ENCODE measurements at places on chromosomes 7 and 10.

GRCh38 chr10:69468751-69469089 is 17.5 kb downstream of the TSPAN15 start:
- no peak for DNase-seq

DNA sequence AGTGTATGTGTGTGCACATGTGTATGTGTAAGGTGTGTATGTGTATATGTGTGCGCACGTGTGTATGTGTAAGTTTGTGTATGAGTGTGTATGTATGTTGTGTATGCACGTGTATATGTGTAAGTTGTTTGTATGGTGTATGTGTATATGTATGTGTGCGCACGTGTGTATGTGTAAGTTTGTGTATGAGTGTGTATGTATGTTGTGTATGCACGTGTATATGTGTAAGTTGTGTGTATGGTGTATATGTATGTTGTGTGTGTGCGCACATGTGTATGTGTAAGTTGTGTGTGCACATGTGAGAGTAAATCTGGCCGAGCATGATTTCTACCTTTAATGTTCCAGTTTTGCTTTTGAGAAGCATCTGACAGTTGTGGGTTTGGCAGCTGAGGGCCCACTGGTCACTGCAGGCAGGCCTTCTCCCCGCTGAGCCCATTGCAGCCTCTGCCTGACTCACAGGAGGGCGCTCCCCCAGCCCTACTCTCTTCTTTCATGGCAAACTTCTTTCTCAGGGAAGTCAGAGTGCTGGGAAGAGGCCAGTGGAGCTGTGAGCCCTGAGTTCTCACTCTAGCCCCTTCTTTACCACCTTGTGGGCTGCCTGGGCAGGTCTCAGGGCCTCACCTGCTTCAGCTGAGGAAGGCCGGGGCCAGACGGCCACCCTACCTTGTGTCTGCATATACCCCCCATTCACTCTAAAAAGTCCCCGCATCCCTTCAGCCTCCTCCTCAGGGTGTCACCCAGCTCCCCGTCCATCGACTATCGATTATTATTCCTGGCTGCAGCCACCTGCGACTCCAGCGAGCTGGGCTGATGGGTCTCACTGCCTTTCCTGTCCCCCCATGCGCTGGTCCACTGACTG is 11.2 kb downstream of the WDR86 start:
- no peak for DNase-seq

DNA sequence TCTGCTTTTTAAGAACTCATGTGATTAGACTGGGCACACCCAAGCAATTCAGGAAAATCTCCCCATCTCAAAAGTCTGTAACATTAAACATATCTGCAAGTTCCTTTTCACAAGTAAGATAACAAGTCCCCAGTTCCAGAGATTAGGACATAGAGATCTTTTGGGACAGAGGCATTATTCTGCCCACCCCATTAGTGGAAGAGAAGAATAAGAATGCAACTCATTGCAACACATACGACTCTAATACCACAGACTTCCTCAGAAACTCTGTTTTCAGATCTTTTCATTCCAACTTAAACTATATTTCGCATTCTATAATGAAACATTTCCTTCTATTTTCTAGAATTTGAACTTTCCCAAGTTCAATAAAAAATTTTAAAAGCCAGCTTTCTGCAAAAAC is 137.7 kb downstream of the SEMA3C start:
- DNase-seq = no peak

GRCh38 chr10:43689618-43689954 is 40.9 kb upstream of the ZNF32 start:
- peak; percentile 70 for DNase-seq

- peak; percentile 88 for DNase-seq
These were observed 2.8 kb upstream of the PPP1R3C start for GRCh38 chr10:91635401-91636400.

- DNase-seq = peak; percentile 29
These were observed 172.6 kb downstream of the LRRTM3 start for GRCh38 chr10:67098461-67098860.

DNA sequence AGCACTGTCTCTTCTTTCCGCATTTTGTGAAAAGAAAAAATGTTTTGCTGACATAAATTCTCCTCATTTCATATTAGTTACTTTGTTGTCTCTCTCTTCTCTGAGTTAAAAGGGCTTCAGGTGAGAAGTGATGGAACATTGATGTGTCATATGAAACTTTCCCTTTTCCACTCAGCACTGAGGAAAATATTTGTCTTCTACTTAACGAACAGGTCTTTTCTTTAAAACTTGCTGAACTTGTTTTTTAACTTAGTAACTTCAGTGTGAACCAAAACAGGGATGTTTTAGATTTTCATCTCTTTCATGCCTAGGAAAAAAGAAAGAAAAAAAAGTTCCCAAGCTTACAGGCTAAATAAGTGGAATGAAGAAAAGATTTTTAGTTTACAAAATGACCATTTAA is 19.0 kb upstream of the TSPAN12 start:
- no peak for DNase-seq

- peak; percentile 39 for DNase-seq
These were observed 84.0 kb upstream of the MYO3A start for GRCh38 chr10:25849988-25850387.

DNA sequence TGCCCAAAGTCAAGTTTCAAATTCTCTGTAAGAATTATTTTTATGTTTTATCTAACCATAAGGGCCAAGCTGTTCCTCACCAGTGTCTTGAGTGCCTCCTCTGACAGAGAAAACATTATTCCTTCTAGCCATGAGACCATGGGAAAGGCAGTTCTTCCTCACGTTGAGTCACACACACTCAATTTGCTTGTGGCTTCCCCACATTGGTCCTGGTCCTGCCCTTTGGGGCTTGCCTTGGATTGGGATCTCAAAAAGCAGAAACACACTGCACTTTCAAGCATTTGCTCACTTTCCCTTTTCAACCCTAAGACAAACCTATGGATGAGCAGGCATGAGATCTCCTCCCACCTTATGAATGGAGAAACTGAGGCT is 248.3 kb upstream of the IGFBP3 start:
- no peak for DNase-seq

DNA sequence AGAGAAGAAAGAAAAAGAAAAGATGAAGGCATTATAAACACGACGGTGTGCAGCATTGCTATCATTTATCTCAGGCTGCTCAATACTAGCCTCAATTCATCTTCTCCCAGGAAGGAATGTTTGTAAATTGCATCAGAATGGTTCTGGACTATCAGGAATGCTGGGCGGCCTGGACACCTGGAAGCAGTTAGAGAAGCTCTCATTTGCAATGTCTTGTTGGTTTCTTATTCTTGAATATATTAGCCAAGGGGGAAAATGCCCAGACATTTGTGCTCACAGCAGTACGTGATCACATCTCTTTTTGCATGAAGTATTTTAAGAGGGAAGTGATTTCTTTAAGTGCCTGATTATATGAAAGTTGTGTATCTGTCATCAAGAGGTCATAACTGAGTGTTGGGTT is 85.6 kb upstream of the IMMP2L start:
- no peak for DNase-seq

DNA sequence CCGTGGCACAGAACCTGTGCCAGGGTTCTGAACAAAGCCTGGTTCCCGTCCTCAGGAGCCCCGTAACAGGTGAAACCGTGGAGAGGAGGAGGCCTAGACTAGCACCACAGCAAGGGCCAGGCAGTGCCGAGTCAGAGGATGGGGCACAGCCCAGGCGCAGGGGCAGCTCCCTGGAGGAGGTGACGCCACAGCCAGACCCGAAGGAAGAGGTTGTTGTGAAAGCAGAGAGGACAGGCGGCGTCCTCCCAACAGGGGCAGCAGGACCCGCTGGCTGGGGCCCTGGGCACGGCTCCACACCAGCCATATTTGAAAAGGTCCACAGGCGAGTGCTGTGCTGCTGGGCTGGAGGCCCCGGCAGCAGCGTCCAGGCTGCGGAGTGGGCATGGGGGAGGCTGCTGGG is 25.7 kb downstream of the DAGLB start:
- no peak for DNase-seq

GRCh38 chr7:151123822-151124464 is 37.7 kb downstream of the AGAP3 start:
- DNase-seq = peak; percentile 79

DNA sequence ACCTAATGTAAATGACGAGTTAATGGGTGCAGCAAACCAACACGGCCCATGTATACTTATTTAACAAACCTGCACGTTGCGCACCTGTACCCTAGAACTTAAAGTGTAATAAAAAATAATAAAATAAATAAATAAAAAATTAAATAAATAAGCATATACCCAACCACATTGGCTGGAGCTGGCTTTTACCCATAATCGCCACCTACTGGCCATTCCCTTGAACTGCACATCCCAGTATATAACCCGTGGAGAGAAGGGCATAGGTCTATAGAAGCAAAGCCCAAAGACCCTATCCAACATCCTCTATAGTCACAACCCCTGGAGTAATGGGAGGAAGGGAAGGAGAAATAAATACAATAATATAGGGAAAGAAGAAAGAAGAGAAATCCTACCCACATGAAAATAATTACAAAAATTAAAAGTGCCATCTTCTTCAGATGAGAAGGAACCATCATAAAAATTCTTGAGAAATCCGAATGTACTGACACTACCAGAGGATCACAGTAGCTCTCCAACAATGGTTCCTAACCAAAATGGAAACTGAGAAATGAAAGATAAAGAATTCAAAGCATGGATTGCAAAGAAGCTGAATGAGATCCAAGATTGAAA is 65.6 kb downstream of the TWIST1 start:
- peak; percentile 54 for DNase-seq

- peak; percentile 38 for DNase-seq
These were observed 12.0 kb downstream of the JAZF1 start for GRCh38 chr7:28168393-28169158.

GRCh38 chr10:12538491-12538995 is 189.2 kb downstream of the CAMK1D start:
- DNase-seq = no peak

- no peak for DNase-seq
These were observed 84.1 kb downstream of the EZH2 start for GRCh38 chr7:148799893-148800555.

DNA sequence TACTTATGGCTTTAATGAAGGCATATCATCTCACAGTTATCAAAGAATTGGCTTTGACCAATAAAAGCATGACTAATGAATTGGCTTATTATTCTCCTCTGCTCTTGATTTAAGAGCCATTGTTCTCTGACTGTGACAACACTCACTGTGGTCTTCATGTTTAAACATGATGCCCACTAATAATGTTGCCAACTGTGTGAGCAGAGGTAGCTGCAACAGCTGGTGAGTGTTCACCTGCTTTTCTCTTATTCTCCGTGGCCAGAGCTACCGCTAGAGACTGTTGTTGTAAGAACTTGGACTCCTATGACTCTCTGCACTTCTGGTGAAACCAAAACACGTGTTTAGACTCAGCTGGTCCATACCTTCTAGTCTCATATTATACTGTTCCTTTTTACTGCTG is 335.9 kb downstream of the XPNPEP1 start:
- no peak for DNase-seq

DNA sequence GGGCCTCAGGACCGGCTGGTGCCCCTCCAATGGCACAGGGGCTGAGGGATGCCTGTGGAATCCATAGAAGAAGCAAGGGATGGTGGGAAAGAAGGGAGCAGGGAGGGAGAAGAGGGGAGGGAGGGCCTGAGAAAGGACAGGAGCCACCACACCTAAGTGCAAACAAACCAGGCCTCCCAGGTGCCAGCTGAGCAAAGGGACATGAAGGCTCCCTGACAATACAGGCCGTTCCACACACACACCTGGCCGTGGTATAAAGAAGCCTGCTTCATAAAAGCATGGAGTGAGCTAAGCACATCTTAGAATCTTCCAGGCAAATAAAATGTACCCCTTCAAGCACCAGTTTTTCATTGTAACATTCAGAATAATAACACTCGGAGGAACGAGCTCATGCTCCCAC is 54.0 kb downstream of the OAT start:
- no peak for DNase-seq

GRCh38 chr7:7709291-7709690 is 9.1 kb downstream of the RPA3 start:
- no peak for DNase-seq
